Left forelimb (tissue), 1 donor: ENCODE measurements at places on chromosomes 7 and 10.

GRCh38 chr7:28698840-28699239, 259.3 kb downstream of the TRIL start:
- no peak for DNase-seq

- DNase-seq, result no peak
Observed at GRCh38 chr10:112915590-112916572, 34.2 kb upstream of the TCF7L2 start.

GRCh38 chr10:129497013-129497412, 30.0 kb downstream of the MGMT start:
- DNase-seq, result no peak

GRCh38 chr10:103198648-103199047, 5.6 kb upstream of the NT5C2 start:
- DNase-seq, result no peak

DNA sequence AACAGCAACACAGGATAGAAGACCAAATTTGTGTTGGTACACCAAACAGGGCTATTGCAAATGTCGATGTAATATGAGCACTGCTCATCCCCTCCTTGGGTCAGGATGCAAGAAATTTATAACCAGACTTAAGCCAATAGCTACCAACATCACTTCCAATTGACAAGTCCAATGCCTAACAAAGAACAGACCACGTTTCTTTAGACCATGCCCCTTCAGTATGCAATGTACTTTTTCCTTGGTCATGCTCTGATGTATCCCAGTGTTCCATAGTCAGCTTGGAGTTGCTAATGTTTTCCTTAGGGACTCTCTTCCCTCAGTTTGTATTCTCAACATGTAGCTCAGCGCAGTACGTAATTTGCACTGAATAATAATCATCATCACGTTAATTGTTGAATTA, 7.8 kb downstream of the CACNA2D1 start:
- no peak for DNase-seq

DNA sequence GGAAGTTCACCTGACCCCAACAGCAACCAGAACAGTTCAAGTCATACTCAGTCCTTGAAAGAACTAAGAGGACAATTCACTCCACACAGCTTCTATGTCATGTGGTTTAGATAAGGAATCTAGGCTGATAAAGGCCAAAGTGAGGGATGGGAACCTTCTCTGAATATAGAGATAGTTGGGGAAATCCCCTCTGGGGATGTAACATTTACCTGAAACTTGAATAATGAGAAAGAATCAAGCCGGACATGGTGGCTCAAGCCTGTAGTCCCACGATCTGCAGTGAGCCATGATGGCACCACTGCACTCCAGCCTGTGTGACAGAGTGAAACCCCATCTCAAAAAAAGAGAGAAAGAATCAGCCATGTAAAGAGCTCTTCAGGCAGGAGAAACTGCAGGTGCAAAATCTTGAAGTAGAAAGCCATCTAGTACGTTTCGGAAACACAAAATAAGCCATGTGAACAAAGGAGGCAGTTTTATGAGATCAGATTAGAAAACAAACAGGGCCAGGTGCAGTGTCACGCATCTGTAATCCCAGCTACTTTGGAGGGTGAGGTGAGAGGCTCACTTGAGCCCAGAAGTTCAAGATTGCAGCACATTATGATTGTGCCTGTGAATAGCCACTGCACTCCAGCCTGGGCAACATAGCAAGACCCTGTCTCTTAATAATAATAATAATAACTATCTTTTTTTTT, 4.5 kb upstream of the DNMBP start:
- DNase-seq, result no peak

GRCh38 chr10:102504976-102505300, 1.2 kb downstream of the SUFU start:
- no peak for DNase-seq

DNA sequence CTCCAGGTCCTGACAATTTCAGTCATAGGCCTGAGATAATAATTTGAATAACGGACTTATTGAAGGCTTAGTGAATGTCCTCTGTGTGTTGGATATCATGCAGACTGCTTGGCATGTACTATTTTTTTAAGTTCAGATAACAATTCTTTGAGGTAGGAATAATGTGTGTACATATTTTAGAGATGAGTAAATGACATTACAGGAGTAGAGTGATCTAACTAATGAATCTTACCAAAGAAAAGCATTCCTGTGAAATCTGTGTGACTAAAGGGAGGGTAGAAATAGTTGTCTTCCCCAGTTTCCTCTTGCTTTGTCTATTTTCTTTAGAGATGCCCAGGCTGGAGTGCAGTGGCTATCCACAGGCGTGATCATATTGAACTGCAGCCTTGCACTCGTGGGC, 391.8 kb upstream of the ETV1 start:
- no peak for DNase-seq

DNA sequence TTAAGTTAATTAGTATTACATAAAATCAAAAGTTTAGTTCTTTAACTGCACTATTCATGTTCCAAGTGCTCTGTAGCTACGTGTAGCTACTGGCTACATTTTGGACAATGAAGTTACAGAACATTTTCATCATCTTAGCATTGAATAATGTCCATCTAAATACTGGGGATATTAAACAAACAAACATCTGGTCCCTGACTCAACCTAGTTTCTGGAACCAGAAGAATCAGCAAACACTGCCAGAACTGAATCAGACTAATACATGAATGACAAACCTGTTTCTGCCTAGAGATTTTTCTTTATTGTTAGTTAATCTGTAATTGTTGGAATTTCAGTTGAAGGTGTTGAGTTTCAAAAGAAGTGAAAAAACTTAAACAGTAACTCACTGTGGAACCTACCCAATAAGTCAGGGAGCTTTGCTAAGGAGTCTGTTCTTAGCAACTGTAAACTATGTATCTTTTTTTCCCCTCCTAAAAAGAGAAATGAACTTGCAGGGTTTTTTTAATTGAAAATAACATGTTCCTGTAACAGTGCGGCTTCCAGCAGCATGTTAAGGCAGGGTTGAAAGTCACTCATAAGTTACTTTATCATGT, 58.3 kb downstream of the CDK13 start:
- no peak for DNase-seq

DNA sequence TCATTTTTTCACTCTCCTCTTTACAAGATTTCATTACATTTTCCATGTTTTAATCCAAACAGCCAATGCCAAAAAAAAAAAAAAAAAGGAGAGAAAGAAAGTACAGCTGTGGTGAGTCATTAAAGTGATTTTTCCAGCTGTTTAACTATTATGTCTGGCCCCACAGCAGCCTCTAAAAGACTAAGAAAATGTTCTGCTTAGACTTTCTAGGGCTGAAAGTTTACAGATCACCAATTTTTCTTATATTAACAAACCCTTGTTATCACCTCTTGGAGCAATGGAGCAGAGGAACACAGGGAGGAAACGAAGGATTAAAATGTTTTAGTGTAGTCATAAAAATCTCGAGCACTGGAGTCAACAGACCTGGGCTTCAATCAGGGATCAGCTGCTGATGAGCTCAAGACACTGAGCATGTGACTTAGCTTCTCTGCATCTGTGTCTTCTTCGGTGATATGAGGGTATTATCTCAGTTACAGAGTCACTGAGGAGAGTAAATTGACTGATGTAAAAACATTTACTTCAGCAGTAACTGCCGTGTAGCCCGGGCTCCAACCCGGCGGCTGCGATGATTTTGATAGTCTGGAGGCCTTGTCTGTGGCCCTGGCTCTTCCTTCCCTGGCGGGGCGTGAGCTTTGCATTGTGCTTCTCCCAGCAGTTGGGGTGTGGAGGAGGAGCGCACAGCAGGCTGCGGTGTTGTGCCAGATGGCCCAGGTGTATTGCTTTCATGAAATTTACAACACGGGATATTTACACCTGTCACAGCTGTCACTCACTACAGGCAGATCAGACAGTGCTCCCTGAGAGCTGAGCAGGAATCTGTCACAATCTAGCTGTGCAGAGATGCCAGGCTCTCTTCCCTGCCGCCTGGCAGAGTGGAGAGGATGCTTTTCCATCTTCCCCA, 298.3 kb upstream of the FZD8 start:
- DNase-seq, result no peak

- DNase-seq, result no peak
Observed at GRCh38 chr10:34918776-34919315, 103.8 kb upstream of the PARD3 start.

- DNase-seq, result no peak
Observed at GRCh38 chr7:139995017-139995915, 67.5 kb downstream of the PARP12 start.

DNA sequence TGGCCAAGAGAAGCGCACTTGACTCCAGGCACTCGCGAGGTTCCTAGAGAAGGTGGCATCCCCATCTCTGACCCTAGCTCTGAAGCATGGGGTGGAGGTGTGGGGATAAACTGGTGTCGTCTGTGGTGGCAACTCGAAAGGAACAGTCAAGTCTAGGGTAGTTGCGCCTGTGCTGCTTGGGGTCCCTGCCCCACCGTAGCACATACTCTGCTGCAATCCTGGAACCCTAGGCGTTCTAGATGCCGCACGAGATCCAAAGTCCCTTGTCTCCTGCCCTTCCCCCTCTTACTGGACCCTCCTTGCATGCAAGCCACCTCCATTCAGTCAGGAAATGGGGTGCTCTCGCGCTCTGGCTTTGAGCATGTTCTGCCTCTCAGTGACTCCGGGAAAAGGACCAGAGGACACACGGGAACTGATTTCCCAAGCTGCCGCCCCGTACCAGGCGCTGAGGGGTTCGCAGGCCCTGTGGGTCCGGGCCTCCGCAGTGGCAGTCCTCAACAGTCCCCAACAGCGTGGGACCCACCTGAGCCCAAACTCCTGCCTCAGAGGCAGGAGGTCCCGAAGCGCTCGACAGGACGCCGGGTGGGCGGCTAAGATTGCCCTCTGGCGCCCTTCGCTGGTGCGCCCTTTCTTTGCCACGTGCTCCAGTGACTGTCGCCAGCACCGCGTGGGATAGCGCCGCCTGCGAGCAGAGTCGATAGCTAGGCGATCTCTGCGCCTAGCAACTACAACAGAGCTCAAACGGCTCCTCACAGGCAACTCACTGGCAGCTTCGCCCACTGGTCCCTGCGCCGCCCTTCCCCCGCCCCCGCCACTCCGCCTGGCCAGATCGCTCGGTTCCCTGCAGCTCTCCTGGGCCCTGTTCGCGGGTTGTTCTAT, 452.0 kb downstream of the REEP3 start:
- DNase-seq, result no peak

DNA sequence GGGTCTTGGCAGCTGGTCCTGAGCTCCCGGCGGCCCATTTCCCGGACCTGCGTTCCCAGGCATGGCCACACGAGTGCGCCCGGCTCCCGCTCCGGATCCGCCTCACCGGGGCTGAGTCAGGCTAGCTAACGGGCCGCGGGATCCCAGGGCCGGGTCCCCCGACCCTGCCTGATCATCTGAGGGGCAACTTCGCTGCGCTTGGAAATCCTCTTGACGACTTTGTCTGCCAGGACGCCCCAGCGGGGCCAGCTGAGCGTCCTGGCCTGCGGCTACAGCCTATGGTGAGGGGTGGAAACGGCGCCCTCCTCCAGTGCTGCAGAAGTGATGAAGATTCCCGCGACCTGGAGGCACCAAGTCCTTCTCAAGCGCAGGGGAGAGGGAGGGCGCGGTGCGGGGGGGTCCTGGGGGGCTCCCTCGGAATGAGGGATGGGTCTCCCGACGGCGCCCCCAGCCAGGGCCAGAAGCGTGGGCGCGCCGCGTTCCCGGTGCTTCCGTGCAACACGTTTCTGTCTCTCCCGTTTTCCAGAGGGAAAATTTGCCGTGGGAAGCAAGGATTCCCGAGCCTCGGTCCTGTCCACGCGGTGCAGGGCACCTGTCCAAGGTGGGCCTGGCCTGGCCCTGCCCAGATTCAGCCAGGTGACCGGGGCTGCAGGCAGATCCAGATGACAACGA, 212.4 kb downstream of the CCSER2 start:
- DNase-seq, result peak; percentile 81

DNA sequence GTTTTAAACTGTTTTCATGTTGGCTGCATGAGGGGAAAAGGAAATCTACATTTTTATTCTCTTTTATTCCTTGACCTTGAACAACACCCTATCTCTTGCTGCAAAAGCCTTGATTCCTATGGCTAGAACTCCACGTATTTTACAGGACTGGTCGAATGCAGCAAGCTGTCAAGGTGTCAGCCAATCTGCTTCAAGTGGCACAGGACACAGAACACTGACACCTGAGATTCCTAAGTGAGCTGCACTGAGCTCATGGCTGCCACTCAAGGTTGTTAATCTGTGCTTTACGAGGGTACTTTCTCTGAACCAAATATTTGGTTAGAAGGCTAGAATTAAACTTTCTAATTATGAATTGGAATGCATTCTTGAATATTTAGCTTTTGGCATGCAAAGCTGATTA, 349.7 kb upstream of the COBL start:
- DNase-seq, result no peak

GRCh38 chr7:111605246-111605645, 43.0 kb upstream of the IMMP2L start:
- DNase-seq, result no peak

DNA sequence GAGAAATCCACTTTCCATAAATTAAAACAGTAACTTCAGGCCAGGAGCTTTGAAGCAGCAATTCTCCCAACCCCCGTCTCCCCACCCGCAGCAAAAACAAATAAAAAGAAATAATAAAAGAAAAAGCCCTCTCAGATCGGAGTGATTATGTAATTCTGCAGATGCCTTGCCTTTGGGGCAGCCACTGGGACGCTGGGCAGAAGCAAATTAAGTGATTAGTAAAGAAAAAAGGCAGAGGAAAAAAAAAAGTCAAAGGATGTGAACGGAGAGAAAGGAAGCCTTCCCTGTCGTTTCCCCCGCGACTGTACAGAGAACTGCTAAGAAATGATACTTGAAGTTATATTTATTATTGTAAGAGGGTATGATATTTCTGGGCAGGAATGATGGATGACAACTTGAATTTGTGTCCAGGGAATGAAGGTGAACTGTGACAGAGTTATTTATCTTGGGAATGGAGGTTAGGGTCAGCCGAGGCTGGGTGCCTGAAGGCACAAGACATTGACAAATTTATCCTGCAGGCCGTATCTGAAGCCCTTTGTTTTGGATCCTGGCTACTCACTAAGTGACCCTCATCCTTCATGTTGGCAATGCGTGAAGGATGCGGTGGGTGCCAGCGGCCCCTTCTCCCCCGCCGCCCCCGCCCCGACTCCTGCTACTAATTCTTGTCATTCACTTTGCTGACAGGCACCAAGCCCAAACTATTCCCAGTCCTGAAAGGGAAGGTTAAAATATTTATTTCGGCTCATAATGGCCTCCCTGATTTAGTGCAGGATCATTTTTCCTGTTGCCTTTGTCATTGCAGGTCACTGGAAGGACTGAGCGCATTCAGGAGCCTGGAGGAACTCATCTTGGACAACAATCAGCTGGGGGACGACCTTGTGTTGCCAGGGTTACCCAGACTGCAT, 604.0 kb downstream of the LRMDA start:
- no peak for DNase-seq

DNA sequence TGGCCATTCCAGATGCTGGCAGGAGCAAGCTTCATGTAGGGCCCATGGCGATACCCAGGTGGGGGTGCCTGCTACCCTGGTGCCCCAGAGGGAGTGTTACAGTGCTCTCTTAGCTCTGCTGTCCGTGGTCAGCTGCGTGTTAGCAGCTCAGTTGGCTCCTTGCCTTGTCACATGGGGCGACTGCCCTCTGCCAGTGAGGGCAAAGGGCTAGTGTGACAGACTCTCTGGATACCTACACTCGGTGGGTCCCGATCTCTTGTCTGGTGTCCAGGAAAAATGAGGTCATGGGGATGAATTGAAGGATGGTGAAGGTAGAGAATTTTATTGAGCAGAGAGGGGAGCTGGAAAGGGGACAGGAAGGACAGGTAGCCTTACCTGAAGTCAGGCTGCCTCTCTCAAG, 152.2 kb downstream of the CYP26A1 start:
- DNase-seq, result no peak

- no peak for DNase-seq
Observed at GRCh38 chr7:88350118-88350517, 43.4 kb upstream of the STEAP4 start.

GRCh38 chr7:149624006-149624405, 126.4 kb upstream of the ZNF746 start:
- no peak for DNase-seq

- DNase-seq, result no peak
Observed at GRCh38 chr7:73644688-73645286, 20.5 kb upstream of the MLXIPL start.
